Hematopoietic multipotent progenitor cell (in vitro differentiated cells): ENCODE measurements at places on chromosomes 5 and 9. TPM values are rescaled to one million over a fixed set of nuclear protein-coding genes. Genes with fewer than 3 reads are reported as not detected.

C9orf153 gene
- 0.81 TPM for total RNA-seq

SH3TC2 gene
- 2.2 TPM for total RNA-seq

DNA sequence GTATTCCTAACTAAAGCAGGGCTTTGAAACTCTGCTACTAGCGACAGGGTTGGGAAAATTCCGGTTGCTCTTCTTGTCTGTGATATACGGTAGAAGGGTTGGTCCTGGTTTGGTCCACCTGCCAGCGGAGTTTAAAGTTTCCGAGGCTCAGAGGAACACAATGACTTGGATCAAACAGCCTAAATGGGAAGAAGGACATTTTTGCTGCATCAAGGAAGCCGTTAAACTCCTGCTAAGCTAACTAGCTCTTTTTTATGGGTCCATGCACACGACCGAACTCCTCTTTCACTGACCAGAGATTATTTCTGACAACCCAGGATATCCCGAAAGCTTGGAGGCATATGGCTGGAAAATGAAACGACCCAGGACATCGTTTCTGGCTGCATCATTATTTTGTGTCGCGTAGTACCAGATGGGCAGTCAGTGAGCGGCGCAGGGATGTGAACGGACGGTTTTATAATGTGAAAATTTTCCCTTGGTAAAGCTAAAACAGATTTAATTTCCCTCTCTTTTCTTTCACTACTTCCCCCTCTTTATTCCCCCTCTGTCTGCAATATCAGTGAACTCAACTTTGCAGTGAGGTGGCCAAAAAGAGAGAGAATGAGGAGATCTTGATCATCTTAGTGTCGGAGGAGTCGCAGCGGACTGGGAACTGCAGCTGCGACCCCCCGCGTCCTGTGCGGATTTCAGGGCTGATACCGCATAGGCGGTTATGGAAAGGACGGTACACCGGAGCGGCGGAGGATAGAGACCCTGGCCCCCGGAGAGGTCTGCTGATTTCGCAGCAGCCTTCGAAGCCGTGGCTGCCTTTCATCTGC lies at the start of gene LURAP1L:
TSS of gene LURAP1L (plus strand) at position 160 of the 818 bp plus-strand sequence. CDS start 696 bp downstream, outside the sequence.
- peak; percentile 6 for DNase-seq

GRCh38 chr9:98285446-98285845 lies 30.0 kb upstream of the TBC1D2 start:
- no peak for DNase-seq

WNT8A gene
- total RNA-seq = 1.1 TPM

DNA sequence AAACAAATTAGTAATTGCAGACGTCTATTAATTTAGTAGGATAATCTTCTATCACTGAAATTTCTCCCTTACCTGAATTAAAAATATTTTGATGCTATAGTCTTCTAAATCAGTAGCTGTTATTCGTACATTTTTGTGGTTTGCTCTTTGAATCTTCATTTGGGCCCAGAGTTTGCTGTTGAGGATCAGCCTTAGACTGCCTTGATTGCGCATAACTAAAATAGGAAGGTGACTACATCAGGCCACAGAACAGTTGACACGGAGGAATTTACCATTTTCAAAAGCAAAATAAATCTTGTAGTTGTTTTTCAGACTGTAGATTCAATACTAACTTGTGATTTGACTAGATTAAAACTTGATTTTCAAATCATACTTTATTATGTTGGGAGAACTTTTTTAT lies 11.8 kb upstream of the NADK2 start:
- no peak for DNase-seq

NSUN2 gene
- 34.2 TPM for total RNA-seq

- no peak for DNase-seq
Observed at GRCh38 chr9:109098171-109098959, 21.4 kb downstream of the TMEM245 start.

DNA sequence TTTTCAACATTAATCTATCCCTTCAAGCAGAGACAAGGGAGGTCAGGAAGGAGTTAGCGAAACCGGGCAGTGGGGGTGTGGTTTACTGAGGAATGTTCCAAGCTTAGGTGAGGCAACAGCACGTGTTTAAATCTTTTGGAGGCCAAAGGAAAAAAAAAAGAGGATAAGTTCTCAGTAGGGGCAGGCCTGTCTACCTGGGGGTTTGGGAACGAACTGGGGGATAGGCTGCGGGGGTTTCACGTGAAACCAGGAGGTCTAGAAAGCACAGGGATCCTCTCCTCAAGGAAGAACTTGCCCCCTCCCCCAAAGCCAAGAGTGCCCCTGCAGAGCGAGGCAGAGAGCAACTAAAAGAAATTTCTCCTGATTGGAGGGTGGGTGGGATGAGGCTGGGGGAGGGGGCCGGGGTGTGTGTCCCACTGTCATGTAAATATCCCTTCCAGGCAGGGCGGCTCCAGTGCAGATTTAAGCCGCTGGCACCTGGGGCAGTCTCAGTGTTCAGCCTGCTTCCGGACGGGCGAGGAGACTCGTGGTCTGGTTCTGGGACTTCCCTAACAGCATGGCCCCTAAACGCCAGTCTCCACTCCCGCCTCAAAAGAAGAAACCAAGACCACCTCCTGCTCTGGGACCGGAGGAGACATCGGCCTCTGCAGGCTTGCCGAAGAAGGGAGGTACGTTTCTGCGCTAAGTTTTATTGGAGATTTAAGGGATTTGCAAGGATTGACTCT lies 5.5 kb upstream of the SET start:
- DNase-seq = peak; percentile 68

DNA sequence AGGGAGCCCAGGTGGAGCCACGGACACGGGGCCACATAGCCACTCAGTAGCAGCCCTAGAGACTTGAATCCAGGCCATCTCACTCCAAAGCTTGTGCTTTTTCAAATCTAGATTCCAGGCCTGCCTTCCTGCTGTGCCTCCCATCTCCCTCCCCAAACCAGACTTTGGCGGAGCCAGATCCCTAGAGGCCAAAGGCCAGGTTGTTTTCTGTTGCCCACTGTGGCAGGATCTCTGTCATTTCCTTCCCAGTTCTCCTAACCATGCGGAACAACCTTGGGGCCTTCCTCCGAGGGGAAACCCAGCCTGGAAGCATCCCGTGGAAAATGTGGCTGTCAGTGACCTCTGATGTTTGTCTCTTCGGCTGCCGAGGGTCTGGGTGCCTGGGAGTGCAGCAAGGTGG lies 16.4 kb upstream of the RPS14 start:
- no peak for DNase-seq
